Psoas muscle (tissue), 8 donors: ENCODE measurements at places on chromosomes 5 and 9.

GRCh38 chr5:126269511-126269910 lies 153.7 kb upstream of the GRAMD2B start:
- no peak for DNase-seq

DNA sequence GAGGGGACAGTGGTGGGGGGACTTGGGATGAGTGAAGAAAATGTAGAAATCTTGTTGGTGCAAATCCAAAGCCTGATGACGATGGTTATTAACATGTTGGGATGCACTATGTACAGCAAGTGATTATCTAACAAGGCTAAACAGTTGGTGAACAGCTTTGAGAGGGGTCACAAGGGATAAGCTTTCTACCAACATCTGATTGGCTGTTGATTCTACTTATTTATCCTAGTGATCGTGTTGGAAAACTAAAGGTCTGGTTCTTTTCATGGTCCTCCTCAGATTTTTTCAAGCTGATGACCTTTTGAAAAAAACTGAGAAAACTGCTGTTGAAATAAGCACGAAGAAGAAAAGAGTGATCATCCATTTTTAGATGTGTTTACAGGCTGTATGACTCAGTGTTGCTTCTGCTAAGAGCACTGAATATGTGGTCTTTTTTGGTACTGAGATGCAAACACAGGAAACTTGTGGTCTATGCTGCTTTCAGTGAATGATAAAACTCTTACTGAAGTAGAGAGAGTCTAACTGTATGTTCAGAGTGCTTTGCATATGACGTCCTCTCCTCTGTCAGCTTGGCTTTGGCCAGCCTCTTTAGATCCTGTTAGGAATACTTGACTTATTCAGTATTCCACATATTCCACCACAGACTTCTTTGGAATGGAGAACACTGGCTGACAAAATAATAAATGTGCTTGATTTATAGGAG lies 174.8 kb downstream of the SLF1 start:
- DNase-seq, result no peak

GRCh38 chr9:17021387-17021970 lies 113.4 kb upstream of the CNTLN start:
- DNase-seq, result no peak

GRCh38 chr5:42666869-42667268 lies 89.7 kb upstream of the CCDC152 start:
- no peak for DNase-seq

DNA sequence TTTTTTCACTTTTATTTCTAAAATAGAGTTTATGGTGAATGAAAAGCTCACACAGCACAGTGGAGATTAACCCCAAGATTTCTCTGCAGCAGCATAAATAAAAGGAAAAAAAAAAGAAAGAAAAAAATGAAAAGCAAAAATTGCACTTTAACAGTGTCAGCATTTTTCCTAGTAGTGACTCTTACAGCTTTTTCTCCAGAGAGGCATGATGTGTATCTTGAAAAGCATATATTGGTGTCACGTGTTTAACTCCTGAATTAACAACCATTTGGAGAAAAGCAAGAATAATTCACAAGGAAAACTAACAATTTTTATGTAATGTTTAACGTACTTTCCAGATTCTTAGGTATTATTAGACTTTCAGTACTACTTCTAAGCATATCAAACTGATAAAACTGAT lies 67.9 kb downstream of the ADGRV1 start:
- no peak for DNase-seq

GRCh38 chr5:180631549-180632383 lies 17.6 kb downstream of the FLT4 start:
- DNase-seq, result peak; percentile 51

DNA sequence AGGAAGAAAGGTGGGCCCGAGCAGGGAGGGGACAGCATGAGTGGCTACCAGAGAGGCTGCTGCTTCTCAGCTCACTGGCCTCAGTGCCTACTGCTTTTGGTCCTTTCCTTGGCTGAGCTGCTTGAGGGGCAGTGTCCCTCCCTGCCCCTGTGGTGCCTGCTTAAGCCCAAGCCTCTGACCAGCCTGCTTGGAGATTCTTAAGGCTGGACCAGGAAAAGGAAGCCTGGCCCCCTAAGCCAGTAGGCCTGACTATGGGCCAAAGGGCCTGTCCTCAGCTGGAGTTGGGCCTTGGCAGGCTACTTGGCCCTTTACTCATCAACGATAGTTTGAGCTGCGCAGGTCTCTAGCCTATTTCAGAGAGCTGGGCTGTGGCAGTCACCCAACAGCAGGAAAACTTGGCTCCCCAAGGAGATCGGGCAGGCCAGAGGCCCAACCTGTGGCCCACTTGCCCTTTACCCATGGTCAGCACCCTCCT lies 24.9 kb downstream of the TCF7 start:
- no peak for DNase-seq

- no peak for DNase-seq
These were observed 41.5 kb downstream of the IRF1 start for GRCh38 chr5:132449060-132449459.

DNA sequence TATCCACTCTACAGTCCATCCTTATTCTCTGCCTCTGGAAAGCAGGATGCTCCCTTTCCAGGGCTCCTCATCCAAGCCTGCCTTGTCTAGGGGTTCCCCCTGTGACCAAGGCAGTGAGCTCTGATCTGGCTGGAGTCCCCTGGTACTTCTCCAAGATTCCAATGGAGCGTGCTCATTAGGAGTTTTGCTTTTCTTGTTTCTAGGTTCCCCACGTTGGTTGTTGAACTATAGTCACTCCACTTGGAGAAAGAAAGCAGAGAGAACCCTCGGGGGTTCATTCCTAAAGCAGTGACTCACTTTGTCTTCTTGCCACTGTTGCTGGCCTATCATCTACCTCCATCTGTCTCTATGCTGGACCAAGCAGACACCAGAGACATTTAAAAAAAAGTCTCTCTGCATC lies 192.6 kb downstream of the TLE4 start:
- DNase-seq, result no peak

DNA sequence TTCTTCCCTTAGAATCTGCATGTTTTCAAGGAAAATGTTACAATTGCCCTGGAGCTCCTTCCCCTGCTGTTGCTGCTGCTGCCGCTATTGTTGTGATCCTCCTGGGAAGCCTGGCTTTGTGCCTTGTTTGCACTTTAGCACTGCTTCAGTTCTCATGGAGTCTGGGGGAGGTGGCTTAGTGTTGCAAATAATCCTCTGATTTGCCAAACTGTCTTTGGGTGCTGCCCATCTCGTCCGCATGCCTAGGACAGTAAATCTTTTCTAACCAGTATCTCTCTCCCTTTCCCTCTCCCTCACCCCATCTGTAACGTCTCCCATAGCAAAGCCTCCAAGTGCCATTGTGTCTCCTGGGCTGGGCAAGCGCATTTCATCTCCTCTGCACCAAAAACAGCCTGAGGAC lies 30.3 kb downstream of the FAM240B start:
- DNase-seq, result no peak

DNA sequence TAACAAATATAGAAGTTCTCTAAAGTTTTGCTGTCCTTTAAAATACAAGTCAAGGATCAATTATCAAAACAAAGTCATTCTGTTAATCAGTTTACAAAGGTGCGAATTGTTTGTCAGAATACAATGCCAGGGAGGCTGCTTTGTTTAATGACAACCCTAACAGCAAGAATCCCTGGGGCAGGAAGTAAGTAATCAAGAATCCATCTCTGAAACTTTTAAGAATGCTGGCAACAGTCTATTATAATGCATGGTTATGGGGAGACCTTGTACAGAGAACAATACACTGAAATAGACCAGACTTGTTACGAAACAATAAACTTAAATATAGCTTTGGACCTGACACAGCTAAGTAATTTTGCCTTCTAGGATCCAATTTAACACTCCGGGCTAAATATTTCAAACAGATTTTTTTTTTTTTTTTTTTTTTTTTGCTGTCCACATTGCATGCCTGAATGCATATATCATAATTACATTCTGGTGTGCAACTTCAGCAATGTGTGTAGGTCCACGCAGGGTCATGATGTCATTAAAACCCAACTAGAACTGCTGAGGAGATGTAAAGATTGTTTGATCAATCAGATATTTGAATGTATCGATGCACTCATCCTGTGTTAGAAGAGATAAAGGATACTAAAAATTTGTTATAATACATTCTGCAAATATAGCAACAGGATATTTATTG lies 421.3 kb downstream of the CETN3 start:
- DNase-seq, result no peak

- no peak for DNase-seq
These were observed 61.9 kb upstream of the ADAMTS16 start for GRCh38 chr5:5078009-5078897.

GRCh38 chr9:126799034-126799433 lies 5.8 kb upstream of the ZBTB43 start:
- DNase-seq, result no peak

DNA sequence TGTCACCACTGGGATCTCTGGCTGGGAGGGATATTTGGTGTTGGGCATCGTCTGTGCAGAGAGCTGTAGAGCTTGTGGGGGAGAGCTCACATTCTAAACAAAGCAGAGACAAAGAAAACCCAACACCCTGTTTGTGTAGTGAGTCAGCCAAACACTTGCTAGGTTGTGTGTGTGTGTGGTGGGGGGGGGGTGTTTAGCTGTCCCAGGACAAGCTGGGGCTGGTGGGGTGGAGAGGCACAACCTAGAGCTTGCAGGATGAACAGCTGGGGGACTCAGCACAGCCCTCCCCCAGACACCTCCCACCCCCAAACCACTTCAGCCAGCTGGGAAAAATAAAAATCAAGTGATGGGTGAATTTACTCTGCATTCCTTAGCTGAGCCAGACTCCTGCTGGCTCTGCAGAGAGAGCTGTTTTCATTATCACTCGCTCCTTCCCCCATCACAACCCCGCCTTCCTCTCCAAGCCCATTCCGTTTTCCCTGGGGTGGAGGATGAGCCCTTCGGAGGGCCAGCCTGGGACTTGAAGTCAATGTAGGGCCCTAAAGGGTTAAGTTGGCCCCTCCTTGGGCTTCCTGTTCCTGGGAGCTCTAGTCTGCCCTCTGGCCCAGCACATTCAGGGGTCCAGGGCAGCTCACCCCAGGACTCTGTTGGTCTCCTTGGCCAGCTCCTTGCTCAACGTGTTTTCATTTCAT lies 2.6 kb downstream of the OLFML2A start:
- no peak for DNase-seq
